ENCODE measurements at places on chromosomes 5 and 9.

- no peak for DNase-seq
These were observed 94.6 kb upstream of the RANBP6 start for GRCh38 chr9:6109986-6110385.

DNA sequence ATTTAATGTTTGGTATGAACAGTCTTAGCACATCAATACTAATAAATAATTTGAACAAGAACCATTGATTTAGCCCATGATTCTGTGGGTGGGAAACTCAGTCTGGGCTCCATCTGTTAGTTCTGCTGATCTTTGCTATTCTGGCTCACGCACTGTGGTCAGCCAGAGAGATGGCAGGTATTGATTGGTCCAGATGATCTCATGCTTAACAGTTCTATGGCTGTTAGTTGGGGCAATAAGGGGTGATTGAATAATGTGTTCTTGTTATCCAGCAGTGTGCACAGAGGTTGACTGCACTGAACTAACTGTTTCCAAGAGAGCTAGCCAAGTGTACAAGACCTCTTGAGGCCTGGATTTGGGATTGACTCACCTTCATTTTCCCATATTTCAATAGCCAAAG, 824.3 kb downstream of the SEMA5A start:
- no peak for DNase-seq

DNA sequence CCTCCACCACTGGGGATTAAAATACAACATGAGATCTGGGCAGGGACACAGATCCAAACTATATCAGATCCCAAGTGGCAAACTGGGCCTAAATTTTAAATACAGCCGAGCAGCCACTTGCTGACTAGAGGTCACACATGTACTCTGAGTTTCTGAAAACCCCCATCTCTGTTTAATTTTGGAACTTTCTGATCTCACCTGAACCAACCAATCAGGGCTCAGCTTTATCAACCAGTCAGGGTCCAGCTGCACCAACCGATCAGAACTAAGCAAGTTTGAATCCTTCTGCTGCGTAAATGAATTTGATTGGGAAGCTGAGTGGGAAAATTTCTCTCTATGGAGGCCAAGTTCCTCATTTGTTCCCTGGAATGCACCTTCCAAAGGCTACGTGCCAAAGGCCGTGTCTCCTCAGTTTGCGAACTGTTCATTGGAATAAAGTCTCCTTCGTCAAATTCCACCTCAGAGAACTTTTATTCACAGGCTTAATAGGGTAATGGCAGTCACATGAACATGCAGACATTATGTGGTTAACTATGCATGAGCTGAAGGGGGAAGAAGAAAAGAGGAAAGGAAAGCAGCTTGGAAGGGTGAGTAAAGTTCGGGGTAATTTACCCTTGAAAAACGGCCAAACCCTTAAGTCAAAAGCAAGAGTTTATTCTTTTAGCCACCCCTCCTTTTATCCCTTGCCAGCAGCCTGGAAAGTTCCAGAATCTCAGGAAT, 3.7 kb downstream of the CD180 start:
- no peak for DNase-seq

DNA sequence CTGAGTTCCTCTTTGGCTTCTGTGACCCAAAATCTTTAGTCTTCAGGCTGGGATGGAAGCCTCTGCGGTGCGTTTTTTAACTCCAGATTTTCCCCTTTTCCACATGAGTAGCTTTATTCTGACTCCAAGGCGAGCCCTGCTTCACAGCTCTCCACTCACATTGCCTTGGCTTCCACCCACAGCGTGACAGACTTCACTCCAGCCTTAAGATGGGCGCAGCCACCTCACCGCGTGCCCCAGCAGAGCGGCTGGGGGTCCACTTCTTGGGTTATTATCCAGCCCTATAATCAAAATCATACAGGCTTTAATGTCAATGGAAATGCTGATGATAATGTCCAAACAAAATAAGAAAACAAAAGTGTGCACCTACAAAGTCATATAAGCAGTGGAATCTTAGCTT, 1.2 kb downstream of the EXOC3 start:
- no peak for DNase-seq

DNA sequence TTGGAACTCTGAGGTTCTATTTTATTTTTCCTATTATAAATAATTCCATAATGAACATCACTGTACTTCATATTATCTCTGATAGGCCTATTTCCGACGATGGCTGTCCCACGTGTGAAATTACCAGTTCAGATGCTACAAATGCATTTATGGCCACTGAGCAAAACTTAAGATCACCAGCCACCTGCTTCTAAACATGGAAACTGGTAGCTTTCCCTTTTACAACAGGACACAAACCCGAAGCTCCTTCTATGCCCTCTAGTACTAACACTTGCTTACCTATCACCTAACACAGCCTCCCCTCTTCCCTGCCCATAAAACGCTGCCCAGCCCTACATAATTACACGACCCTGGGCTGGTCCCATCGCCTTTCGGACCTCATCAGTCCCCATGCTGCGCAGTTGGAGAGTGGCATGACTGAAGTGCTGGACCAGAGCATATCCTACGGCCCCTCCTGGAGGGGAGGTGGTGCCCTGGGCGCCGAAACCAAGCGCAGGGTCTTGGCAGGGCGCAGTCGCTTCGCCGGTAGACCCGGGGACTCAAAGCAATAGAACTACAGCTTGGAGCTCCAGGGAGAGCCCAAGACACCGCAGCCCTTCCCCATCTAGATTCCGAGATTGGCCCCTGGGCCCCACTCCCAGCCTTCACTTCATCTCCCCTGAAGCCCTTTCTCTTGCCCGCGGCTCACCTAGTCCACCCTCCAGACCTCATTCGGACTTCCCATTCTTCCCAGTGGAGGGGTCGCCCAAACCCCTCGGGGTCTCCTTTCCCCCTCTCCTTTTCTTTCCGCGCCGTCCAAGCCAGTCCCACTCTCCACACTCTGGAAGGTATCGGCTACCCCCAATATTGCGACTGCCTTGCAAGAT, 1.0 kb upstream of the SAP30L start:
- peak; percentile 18 for DNase-seq

- no peak for DNase-seq
These were observed 28.7 kb downstream of the TAF1L start for GRCh38 chr9:32606811-32607210.

- no peak for DNase-seq
These were observed 44.9 kb downstream of the PLEKHG4B start for GRCh38 chr5:136901-137300.

DNA sequence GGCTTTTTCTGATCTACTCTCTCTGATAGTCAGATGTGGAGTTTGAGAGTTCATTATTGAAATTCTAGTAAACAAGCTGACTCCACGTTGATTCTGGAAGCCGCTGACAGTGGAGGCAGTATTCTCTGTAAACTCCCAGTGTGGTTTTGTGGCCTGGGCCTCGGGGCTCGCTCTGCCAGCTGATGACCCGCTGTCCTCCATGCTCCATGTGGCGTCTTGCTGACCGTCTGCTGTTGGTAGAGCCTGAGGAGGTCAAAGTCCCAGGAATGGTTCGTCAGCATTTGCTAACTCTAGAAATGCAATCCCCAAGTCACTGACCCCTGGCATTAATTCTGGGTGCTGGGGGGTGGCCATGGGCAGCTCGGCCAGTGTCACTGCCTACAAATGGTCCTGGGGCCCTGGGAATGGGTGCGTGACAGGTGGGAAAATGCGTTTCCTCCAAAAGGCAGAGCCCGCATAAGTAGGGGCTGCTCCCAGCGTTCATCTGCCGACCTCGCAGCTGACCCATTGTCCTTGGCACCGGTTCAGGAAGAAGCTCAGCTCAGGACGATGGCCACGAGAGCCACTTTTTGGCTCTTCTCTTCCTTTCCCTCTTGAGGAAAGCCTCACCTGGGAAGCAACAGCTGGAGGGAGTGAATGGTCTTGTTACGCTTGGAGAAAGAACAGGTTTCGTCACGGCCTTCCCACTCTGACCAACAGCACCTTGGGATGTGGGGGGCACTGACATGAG, 55.1 kb downstream of the MRPL36 start:
- peak; percentile 2 for DNase-seq

DNA sequence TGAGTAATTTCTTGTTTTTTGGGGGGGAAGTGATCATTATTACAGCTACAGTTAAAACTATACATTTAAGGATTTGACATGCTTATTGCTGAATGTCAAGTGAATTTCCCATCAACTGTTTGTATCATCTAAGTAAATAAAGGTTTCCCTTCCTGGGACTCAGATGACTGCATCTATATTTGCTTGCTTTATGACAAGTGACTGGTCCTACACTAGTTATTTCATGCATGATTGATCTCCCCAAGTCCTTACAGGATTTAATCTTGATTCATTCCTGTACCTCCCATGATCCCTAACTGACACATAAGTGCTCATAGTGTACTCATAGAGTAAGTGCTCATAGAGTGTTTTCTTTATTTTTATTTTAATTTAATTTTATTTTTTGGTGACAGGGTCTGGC, 2.8 kb downstream of the TXNDC8 start:
- DNase-seq = no peak

DNA sequence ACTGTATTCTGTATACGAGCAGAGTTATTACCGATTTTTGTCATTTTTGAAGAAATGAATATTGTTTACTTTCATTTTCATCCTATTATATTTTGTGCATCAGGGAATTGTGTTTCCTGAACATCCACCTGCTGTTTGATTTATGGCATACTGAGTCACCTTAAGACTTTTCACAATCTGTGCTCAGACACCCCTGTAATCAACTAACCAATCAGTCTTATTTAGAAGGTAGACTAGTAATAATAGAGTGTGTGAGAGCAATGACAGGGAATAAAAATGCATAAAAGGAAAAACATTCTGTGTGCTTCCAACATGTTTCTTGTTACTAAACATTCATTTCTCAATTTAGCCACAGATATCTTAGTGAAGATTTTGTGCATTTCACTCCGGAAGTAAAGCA, 1413.6 kb upstream of the ACO1 start:
- no peak for DNase-seq

DNA sequence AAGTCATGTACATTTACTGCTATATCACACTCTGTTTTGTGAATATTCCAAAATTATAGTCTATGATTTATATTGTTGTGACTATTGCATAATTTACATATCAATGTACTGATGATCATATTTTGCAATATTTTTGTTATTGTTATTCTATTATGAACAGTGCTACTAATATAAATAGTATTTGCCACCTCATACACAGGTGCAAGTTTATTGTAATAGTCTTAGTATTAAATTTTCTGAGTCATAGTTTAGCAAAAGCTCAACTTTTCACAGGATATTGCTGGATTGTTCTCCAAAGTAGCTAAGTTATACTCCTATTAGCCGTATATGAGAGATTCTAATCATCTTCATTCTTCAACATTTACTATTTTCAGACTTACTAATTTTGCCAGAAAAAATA, 124.7 kb downstream of the TMC1 start:
- no peak for DNase-seq

DNA sequence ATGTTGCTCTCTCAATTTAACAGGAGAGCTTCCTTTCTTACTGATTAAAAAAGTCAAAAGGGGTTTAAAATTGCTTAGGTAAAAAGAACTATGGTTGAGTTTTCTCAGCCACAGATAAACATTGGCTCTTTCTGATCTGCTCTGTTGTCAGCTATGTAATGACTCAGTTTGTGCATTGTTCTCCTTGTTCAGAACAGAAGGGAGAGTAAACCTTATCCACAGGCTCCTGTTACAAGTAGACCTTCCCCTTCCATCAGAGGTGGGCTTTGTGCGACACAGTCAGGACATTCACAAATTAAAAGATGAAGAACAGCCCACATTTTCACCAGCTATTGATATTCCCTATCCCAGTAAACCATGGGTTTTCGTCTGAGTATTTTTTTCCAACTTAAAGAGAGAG, 236.3 kb upstream of the SEMA6A start:
- DNase-seq = no peak

GRCh38 chr9:87714819-87715218, 11.1 kb upstream of the CTSL start:
- DNase-seq = no peak

DNA sequence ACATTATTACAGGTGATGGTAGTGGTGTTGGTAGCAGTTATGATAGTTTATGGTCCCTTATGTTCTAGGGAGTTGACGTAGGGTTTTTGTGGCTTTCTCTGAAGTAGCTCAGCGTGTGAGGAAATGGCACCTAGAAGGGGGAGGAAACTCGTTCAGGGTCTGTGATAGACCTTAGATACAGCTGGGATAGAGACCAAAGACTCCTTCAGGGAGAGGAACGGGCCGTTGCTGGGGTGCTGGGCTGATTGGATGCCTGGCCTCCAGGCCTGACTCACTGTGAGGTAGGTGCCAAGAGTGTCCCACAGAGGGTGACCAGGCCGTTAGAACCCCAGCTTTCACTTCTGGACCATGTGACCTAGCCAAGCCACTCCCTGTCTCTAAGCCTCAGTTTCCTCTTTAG, 96.6 kb downstream of the DAB2IP start:
- DNase-seq = no peak

GRCh38 chr5:72234265-72234700, 85.8 kb downstream of the MRPS27 start:
- no peak for DNase-seq

All from WERI-Rb-1 (cell line).